Bronchial epithelial cell (primary cell): ENCODE measurements at places on chromosomes 3 and 15. TPM values are rescaled to one million over a fixed set of nuclear protein-coding genes. Genes with fewer than 3 reads are reported as not detected.
A peak's percentile ranks its signal among the peaks of the same experiment; 100 is the strongest.

CCDC191 gene
- 1.6 and 1.9 TPM in 2 replicates for total RNA-seq

SEMA3F gene
- total RNA-seq = 35.5 and 76.0 TPM in 2 replicates

PBRM1 gene
- 72.5 and 95.6 TPM in 2 replicates for total RNA-seq

- peak; percentile 77 for DNase-seq
Measured at GRCh38 chr3:173892547-173892946, 495.0 kb downstream of the NLGN1 start.

DNA sequence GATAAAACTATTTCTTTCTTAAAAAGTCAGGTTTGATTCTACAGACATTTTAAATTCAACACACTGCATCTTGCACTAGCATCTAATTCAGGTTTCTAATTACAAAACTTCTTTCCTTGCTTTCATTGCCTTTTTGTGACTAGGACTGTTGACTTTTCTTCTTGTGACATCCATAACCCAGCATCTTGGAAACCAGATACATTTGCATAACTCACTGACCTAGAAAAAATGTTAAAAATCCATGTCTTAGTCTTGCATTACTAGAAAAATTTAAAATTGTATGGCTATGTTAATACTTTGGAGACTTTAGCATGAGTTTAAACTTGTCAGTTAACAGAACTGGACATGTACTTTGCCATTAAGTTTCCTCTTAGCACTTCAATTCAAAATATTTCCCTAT lies 72.7 kb downstream of the DTWD1 start:
- no peak for DNase-seq

DNA sequence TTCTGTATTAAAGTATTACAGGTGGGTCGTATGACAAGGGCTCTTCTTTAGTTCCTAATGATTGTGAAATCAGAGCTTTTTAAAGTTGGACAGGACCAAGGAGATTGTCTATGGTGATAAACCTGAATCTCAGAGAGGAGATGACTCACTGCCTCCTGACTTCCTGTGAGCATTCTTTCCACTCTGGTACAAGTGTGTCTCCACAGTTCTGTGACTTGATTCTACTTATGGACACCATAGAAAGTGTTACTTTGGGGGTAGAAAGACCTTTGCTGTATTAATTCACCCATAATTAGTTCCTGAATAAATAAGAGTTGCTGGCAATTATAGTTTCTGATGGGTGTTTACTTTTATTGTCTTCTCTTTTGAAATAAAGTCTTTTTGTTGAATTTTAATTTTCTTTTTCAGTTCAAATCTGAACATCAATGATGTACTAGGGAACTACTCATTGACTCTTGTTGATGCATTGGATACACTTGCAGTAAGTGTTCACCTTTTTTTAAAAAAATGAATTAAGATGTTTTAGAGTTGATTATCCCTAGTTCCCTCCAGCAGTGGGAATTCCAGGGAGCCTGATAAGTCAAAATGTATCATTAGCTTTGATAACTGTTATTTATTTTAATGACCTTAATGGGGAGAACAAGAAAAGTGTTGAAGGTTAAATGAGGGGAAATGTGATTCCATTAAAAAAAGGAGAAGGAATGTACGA lies 7.4 kb downstream of the EDEM1 start:
- DNase-seq = peak; percentile 96

- no peak for DNase-seq
Measured at GRCh38 chr3:113606539-113607218, 74.3 kb downstream of the SIDT1 start.

DNA sequence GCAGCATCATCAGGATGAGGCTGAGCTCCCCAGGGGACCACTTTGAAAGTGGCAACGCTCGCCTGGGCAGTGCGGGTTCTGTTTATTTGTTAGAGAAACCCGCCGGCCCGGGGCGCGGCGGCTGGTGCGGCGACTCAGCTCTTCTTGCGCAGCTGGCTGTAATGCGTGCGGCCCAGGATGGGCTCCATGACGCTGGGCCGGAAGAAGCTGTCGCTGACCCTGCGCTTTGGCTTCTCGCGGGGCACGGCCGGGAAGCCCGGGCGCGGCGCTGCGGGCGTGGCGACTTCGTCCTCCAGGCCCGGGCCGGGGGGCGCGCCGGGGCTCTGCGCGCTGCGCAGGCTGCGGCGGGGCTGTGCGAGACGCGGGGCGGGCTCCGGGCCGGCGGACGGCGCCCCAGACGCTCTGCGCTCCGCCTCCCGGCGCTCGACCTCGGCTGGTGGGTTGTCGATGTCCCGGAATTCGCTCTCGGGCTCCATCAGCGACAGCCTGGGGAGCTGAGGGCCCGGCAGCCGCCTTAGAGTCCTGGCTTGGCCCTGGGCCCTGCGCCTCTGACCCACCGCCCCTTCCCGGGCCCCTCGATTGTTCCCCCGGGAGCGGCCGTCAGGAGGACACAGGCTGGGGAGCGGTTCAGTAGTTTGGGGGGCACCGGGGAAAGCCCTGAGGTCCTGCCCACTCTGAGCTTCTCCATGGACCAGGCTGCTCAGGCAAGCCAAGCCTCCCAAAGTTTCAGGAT lies 10.3 kb upstream of the KIF7 start:
- peak; percentile 36 for DNase-seq

DNA sequence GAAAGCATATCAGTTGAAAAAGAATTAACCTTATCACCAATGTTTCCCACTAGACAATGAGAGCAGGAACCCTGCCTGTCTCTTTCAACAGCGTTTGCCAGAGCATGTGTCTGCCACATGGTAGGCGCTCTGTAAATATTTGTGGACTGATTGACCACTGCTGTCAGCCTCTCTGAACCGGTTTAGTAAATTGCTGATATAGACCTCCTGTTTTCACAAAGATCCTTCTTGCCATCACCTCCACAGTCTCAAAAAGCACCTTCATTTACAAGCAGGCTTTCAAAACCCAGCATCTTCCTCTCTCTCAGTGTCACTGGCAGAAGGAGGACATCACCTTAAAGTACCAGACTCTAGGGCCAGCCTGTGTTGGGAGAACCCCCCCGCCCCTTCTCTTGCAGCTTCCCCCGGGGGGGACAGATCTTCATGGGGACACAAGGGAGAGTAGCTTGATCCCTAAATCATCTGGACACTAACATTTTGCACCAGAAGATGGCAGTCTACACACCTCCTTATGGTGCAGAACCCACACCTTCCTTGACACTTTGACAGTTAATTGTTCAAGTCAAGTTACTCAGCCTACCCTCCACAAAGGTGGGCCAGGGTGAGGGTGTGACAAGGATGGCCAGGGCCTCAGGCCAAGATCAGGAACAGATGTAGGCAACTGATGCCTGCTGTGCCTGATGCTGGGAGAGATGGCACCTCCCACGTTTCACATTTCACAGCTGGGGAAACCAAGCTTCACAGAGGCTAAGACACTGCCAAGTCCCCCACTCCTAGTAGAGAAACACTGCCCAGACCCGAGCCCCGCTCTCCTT lies 37.8 kb upstream of the USP3 start:
- peak; percentile 75 for DNase-seq

DNA sequence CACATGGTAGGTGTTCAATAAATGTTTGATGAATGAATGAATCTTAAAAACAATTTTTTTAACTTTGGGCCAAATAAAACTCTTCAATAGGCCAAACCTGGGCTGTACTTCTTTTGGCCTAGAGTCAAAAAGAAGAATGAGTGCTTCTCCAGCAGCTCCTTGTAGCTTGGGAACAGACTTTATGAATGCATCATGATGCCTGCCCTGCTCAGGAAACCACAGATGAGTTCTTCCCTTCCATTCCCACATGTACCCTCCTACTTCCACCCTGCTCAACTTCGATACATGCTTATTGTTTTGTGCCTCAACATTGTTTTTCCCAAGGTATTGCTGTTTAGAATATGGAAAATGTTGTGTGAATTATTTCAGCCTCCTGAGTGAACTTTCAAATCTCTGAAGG lies 87.0 kb downstream of the FILIP1L start:
- DNase-seq = no peak

DNA sequence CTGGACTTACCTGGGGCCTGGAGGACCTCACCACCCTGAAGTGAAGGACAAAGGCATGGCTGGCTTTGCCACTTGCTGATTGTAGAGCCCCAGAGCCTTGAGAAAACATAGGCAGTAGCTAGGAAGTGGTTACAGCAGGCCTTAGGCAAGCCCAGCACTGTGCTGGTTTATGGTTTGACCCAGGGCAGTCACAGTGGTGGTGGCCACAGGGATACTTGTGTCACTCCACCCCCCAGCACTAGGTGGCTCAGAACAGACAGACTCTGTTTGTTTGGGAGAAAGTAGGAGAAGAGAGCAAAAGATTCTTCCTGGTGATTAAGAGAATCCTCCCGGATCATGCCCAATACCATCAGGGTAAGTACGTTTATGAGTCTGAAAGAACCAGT lies 13.2 kb upstream of the COL8A1 start:
- no peak for DNase-seq

GRCh38 chr15:96472681-96473080 lies 142.2 kb downstream of the NR2F2 start:
- no peak for DNase-seq

- DNase-seq = no peak
Measured at GRCh38 chr15:79067072-79067833, 23.3 kb downstream of the RASGRF1 start.
